Effector memory CD4-positive, alpha-beta T cell (primary cell): ENCODE measurements at places on chromosomes 13 and 19.

GRCh38 chr19:18070181-18070580 is 16.6 kb downstream of the IL12RB1 start:
- DNase-seq, result no peak

GRCh38 chr13:111407381-111408131 is 87.1 kb downstream of the TEX29 start:
- no peak for DNase-seq

GRCh38 chr13:95929430-95929829 is 123.8 kb downstream of the UGGT2 start:
- no peak for DNase-seq

DNA sequence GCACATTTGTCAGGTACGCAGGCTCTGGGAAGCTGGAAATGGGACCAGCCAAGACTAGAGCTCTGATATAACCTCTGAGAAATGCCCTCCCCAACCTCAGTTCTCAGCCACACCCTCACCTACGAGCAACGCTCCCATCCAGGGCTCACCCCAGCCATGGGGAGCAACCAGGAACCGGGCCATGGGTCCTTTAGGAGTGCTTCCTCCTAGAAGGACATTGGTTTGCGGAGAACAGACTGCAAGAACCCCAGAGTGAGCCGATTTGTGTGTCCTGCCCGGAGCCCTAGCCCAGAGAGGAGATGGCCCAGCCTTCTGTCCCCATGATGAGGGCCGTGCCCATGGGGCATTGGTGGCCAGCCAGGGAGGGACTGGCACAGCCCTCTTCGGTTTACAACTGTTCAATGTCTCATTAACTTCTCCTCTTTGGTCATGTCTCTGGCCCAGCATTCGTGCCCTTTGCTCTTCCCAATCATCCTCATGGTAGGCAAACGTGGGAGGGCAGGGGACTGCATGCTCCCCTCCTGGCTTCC is 32.9 kb upstream of the IGSF23 start:
- no peak for DNase-seq

- no peak for DNase-seq
Measured at GRCh38 chr13:92967923-92968322, 258.7 kb upstream of the GPC6 start.

DNA sequence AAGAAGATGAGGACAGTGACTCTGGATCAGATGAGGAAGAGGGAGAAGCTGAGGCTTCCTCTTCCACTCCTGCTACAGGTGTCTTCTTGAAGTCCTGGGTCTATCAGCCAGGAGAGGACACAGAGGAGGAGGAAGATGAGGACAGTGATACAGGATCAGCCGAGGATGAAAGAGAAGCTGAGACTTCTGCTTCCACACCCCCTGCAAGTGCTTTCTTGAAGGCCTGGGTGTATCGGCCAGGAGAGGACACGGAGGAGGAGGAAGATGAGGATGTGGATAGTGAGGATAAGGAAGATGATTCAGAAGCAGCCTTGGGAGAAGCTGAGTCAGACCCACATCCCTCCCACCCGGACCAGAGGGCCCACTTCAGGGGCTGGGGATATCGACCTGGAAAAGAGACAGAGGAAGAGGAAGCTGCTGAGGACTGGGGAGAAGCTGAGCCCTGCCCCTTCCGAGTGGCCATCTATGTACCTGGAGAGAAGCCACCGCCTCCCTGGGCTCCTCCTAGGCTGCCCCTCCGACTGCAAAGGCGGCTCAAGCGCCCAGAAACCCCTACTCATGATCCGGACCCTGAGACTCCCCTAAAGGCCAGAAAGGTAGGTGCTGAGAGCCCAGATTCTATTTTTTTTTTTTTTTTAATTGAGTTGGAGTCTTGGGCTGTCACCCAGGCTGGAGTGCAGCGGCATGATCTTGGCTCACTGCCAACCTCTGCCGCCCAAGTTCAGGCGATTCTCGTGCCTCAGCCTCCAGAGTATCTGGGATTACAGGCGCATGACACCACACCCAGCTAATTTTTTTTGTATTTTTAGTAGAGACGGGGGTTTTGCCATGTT is 2.3 kb downstream of the PPP1R15A start:
- DNase-seq, result peak; percentile 59

DNA sequence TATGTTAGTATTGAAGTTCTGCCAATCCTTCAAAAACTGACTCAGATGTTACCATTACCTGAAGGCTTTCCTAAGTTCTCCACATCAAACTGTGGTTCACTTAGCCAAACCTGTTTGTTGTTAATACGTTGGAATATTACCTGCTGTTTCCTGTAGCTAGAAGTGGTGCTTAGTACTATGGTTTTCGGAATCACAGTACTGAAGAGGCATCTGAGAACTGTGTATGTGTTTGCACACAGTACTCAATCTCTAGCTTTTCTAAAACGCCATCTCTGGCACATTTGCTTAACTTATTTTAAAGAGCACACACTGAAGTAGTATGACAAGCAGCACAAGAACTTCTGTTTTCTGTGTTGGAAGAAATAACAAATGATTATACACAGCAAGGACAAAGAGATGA is 248.2 kb downstream of the SHISA2 start:
- DNase-seq, result no peak

DNA sequence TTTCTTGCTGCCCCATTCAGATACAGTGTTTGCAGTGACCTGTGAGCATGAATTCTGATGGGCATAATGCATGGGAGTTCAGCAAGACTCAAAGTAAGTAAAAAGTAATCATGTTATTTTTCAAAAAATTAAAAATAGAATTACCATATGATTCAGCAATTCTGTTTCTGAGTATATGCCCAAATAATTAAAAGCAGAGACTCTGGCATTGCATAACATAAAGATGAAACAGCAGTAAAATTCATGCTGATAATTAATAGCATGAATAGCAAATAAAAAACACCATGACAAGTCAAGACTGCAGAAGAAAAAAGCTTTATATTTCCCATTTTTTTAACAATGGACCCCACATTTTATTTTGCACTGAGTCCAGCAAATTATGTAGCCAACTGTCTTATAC is 21.3 kb downstream of the RNF6 start:
- no peak for DNase-seq

DNA sequence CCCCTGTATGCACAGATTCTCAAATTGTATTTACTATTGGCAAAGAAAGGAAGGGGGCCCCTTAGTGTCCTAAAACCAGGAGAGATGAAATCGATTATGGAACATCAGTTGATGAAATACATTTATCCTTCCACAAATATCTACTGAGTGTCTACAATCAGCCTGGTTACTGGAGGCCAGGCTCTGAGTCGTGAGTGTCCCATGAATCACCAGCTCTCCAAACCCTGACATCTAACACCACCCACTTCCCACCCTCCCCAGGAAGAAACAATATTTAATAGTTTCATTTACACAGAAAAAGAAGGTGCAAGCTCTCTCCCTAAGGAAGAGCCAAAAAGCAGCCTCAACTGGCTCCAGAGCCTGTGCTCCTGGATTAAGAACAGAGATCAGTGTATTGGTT is 25.2 kb downstream of the KCTD15 start:
- no peak for DNase-seq

DNA sequence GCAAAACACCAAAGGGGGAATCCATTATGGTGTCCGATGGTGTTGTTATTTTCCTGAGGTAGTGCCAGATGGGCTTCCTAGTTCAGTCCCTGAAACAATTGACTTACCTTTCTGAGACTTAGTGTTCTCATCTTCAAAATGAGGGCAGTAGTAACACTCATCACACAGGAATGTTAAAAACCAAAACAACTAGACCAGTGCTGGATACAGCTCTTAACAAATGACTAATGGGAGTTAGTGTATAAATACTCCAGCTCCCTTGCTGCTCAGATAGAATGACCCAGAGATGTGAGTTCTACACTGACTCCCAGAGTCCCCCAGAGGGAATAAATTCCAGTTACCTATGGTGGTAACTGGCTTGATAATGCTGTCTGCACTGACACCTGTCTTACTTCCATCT is 49.9 kb downstream of the MBD3L2B start:
- no peak for DNase-seq

DNA sequence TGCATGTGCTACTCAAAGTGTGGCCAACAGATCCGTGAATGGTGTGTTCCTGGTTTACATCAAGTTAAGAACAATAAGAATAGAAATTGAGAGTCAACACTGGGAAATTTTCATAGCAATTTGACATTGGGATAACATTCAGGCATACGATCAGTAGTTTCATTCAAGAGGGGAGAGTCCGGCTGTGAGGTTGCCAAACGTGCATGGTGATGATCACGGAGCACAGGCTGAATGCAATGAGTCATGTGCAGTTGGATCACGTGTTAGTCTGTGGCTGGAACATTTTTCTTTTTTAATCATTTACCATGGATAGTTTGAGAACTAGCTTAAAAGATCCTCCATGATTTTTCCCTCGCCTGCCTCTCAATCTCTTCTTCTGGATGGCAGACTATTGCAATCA is 2.5 kb upstream of the DCT start:
- no peak for DNase-seq

DNA sequence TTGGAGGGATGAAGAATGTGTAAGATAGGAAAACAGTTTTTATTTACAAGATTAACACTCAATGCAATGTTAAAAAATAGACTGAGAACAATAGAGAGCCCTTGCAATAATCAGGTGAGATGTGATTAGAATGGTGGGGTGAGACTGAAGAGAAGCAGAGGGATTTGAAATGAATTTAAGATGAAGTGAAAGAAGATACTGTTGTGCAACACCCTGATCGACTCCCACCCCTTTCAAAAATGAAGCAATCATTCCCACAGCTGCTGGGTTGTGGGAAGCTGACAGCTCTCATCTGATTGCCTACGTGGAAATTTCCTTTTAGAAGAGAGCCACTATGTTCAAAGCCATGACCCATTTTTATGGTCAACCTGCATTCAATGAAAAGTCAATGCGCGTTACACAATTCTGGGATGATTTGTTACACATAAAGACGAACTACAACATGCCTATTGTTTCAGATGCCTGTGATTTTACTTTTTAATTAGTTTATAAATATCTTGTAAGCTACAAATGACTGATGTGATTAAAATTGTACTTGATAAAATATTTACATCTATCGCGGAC is 1374.8 kb downstream of the PCDH9 start:
- DNase-seq, result no peak

GRCh38 chr13:31722673-31723072 is 16.7 kb upstream of the RXFP2 start:
- no peak for DNase-seq

DNA sequence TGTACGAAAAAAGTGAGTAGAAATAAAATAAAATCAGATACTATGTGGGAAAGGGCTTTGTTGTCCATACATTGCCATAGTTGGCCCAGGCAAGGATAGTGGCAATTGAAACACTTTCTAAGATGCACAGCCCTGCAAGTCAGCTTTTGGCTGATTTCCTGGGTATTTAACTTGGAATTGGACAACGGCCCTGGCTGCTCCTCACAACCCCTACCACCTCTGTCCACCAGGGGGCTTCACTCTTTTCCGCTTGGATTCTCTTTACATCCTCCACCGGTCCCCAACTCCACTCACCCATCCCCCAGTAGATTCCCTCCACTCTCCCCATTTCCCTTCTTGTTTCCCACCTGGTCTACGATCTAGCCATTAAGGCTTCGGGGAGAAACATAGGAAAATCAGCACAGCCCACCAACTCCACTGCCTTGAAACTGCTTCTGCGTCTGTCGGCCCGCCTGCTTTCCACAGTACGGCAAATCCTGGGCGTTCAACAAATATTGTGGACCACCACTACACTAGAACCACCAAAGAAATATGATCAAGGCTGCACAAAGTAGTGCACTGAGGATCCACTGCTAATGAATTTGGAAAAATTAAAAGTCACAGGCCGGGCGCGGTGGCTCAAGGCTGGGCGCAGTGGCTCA is 48.6 kb upstream of the GTF3A start:
- DNase-seq, result peak; percentile 12

GRCh38 chr19:27740396-27740795 is 1472.6 kb downstream of the UQCRFS1 start:
- DNase-seq, result no peak

GRCh38 chr19:9848060-9848459 is 12.9 kb downstream of the PIN1 start:
- DNase-seq, result no peak

DNA sequence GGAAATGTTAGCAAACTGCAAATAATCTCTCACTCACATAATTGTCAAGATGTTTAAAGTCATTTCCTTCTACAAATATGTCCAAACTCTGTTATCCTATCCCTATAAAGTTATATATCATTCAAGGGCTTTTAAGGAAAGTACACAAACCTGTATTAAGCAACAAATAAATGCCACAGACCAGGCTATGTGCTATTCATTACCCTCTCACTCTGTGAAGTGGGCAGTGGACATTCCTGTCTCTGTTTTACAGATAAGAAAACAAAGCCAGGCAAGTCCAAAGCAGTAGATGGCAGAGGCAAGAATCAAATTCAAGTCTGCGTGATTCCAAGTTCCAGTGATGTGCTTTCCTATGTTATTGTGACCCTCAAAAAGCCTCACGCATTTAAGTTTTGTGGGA is 140.6 kb downstream of the LHFPL6 start:
- no peak for DNase-seq

- peak; percentile 40 for DNase-seq
Measured at GRCh38 chr19:15331419-15332310, 674 bp downstream of the BRD4 start.

DNA sequence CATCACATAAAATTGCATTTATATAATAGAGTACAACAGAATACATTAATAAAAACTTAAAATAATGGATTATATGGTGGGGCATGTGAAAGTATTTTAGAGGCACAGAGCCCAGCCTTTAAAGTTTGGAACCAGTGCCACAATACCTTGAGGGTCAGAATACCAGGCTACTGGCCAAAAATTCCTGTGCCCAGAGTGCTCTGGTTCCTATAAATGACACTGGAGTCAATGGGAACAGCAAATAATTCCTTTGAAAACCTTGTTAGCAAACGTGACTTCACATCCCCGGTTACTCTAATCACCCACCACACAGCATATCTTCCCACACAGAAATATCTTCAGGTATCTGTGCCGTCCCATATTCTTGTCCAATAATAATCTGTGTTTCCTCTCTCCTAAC is 1242.6 kb downstream of the DIAPH3 start:
- DNase-seq, result no peak

GRCh38 chr13:20383058-20383457 is 142.6 kb downstream of the CRYL1 start:
- DNase-seq, result no peak

DNA sequence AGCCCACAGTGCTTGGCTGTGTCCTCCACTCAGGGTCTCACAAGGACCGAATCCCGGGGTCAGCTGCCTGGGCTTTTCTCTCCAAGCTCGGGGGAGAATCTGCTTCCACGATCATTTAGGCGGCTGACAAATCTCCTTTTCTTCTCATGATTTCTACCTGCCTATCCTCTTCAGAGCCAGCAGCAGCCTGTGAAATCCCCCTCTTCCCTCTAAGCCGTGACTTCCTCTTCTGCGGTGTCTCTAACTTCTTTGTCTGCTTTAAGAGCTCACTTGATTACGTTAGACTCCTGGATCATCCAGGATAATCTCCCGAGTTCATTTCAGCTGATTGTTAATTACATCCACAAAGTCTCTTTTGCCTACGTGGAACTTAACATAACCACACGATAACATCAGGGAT is 22.5 kb upstream of the ZNF845 start:
- DNase-seq, result no peak

DNA sequence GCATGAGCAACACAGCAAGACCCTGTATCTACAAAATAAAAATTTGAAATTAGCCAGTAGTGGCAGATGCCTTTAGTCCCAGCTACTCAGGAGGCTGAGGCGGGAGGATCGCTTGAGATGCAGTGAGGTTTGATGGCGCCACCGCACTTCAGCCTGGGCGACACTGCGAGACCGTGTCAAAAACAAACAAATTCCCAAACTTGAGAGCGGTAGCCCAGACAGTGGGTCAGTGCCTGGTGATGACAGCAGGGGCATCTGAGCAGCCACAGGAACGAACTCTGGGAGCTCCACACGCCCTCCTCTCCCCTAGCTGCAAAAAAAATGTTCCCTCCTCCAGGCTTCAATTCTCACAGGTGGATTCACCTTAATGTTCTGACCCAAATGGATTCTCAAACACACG is 14.1 kb downstream of the ZNF490 start:
- DNase-seq, result no peak
